ENCODE measurements at places on chromosomes 5 and 9.

GRCh38 chr5:161138751-161139455 is 286.9 kb upstream of the ATP10B start:
- DNase-seq: no peak

DNA sequence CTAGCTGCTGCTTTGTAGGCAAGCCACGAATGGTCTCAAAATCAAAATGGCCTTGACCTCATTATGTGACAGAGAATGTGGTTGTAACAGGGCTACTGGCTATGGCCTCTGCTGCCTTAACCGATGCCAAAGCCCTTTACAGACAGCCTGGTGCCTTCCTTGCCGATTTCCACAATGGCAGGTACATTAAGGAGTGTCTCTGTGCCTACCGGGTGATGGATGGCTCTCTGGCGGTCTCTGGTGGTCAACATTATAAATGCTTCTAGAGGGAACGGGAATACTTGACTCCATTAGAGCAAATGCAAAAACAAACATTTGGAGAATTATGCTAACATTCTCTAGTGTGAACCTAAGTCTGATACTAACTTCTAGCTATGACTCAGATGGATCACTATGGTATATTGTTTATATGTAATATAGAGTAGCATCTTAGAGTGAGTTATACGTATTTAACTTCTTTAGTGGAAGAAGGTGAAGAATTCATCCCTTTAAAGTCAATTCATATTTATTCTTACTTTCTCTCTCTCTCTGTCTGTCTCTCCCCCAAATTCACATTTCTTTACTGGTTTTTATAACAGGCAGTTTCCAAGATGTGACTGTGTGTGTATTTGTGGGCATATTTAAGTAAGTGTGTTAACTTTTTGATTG is 52.5 kb downstream of the RPS23 start:
- DNase-seq: peak; percentile 55

- DNase-seq: peak; percentile 49
These were observed 297.4 kb upstream of the ZNF608 start for GRCh38 chr5:125043781-125044391.

- DNase-seq: no peak
These were observed 10.9 kb downstream of the FBXL7 start for GRCh38 chr5:15510831-15511230.

DNA sequence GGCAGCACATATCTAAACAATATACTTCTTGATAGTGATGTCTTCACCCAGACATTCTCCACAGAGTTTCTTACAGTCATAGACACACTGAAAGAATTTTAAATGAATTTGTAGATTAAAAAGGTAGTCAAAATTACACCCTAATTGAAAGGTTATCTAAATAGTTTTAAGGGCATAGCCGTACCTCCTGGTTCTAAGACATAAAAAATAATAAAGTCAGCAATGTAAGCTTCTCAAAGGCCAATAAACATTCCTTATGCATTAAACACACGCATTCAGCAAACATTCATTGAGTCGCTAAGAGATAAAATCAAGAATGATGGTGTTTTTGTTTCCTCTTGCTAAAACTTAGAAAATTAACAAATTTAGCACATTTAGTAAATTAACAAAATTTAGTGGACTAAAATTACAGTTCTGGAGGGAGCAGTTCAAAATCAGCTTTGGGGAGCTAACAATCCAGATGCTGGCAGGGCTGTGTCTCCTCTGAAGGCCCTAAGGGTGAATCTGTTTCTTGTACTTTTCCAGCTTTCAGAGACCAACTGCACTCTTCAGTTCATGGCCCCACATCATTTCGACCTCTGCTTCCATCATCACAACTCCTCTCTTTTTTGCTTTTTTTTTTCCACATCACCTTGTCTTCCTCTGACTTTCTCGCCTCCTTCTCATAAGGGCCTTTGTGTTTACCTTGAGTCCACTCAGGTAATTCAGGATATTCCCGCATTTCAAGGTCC is 516.5 kb downstream of the DNAH5 start:
- no peak for DNase-seq

GRCh38 chr5:29077451-29077850 is 2039.1 kb upstream of the CDH9 start:
- DNase-seq: no peak

- DNase-seq: no peak
These were observed 123.7 kb downstream of the INSYN2B start for GRCh38 chr5:169856571-169856970.

DNA sequence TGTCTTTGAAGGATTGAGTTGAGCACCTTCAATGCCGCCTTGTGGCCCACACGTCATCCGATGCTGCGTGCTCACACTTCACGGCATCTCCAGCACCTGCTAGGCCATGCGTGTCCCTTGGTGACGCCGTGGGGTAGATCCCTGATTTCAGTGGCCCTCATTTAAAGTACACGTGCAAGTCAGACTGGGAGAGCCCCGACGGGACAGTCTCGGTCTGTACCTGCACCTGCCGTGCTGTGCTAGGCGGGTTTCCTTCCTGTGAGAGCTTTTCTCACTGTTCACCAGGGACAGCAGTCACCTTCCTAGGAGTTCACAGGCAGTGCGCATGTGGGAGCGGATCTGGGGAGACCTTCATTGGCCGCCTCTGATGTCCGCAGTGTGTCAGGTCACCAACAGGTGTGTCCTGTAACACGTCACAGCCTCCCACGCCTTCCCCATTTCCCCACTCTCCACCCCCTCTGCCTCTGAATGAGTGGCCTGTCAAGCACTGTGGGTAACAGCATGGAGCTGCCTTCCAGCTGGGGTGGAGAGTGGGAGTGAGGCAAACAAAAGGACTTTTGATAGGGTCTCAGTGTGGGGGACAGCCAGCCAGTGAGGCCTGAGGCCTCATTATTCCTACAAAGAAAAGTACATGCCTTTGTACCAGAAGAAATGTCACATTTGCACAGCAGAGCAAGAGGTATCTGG is 236.4 kb downstream of the FANCC start:
- peak; percentile 31 for DNase-seq

- no peak for DNase-seq
These were observed 237.0 kb downstream of the PAPPA start for GRCh38 chr9:116390303-116391228.

- no peak for DNase-seq
These were observed 67.9 kb upstream of the PANK3 start for GRCh38 chr5:168647083-168647482.

- DNase-seq: no peak
These were observed 4.1 kb upstream of the SLC1A1 start for GRCh38 chr9:4486176-4486575.

DNA sequence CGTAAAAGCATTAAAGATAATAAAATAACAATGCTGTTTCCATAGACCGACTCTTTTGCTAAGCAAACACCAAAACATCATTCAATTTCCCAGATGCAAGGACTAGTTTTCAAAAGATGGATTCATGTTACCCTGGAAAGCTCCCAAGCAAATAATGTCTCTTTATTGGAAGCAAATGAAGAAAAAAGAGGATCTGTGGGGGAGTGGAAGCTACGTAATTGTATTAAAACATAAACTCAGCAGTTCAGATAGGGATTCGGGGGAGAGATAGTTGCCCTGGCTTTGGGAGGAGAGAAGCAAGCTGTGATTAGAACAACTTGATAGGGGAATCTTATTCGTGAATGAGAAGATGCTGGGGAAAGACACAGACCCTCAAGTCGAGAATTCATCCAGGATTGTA is 491.0 kb upstream of the CLINT1 start:
- no peak for DNase-seq

DNA sequence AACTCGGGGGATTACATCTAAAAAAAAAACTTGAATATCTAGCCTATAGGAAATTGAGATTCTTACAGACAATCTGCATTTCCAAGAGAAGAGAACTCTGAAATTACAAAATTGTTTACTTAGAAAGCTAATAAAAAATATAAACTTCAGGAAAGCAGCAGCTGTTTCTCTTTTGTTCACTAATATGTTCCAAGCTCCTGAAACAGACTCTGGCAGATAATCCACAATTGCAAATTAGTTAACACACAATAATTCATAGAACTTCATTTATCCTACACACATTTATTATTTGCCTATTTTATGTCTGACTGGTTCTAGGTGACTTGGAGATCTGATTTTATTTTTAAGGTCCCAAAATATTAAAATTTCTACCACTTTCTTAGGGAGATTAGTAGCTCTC is 83.8 kb downstream of the TMEM167A start:
- no peak for DNase-seq

- DNase-seq: no peak
These were observed 34.0 kb downstream of the ZNF618 start for GRCh38 chr9:113910036-113910639.

DNA sequence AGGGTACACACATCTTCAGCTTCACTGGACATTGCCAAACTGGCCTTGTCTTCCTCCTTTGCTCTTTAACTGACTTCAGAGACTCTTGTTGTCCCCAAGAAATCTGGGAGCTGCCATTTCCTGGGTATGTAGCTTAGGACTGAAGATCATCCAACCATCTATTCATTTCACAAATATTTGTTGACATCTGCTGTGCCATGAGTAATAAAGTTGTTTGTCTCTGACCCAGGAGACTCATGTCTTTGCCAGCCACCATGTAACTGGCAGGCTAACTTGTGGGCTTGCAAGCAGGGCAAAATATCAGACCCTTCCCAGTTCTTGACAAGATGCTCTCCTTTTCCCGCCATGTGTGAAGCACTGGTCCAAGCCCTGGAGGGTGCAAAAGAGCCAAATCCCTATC is 17.1 kb upstream of the TOR1B start:
- no peak for DNase-seq

GRCh38 chr5:66860199-66860975 is 264.2 kb downstream of the MAST4 start:
- no peak for DNase-seq
